Dermis blood vessel endothelial cell (primary cell): ENCODE measurements at places on chromosomes 1 and 21. TPM values are rescaled to one million over a fixed set of nuclear protein-coding genes. Genes with fewer than 3 reads are reported as not detected.
A peak's percentile ranks its signal among the peaks of the same experiment; 100 is the strongest.

The OR2L13 gene
- not detected in 2 replicates for total RNA-seq

DNA sequence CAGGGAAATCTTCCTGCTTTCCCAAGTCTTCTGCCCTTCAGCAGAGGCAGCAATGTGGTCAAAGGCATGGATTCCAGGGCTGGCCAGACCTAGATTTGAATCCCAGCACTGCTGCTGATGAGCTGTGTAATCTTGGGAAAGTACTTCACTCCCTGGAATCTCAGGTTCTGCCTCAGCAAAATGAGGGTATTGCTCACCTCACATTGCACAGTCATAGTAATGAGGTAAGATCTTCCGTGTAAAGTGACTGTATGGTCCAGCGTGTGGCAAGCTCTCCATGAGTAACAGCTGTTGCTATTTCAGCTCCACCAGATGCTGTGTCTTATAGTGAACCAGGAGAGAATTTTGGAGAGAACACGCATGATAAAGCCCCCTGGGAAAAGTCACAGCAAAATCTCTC is 56.1 kb upstream of the F3 start:
- DNase-seq, result no peak

DNA sequence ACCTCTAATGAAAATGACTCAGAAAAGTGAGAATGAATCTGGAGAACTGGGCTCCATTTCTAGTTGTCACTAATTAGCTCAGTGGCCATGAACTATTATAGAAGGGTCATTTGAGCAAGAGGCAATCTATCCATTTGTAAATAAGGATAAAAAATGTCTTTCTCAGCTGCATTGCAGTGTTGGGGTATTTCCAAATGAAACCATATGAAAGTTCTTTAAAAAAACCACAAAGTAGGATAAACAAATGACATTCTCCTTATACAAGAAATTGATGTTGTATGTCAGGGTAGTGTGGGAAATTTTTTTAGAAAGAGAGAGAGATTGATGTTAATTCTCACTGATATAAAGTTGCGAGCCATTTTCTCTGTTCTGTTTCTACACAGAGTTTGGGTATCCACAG is 26.0 kb downstream of the FMO3 start:
- DNase-seq, result no peak

- DNase-seq, result no peak
These were observed 7.9 kb downstream of the WASF2 start for GRCh38 chr1:27481994-27482620.

- DNase-seq, result no peak
These were observed 261.1 kb downstream of the SIPA1L2 start for GRCh38 chr1:232368821-232369321.

- no peak for DNase-seq
These were observed 14.0 kb upstream of the PAQR7 start for GRCh38 chr1:25889470-25889869.

- no peak for DNase-seq
These were observed 4.7 kb downstream of the EPHA8 start for GRCh38 chr1:22567994-22568393.

DNA sequence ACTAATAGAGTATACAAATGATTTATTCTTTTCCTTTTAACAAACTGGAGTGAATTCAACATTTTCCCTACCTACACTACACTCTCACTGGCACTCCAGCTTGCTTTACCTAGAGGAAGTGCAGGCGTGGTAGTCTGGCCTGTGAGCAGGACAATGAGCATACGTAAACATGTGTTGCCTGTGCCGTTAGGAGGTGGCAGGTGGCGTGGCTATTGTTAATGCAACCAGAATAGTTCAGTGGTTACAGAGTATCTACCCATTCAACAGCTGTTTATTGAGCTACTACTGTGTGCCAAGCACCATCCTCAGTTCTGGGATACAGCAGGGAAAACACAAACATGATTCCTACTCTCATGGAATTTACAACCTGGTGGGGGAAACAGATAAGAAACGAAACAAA is 299.7 kb upstream of the KAZN start:
- no peak for DNase-seq

GRCh38 chr1:21217812-21218596 is 41.3 kb upstream of the EIF4G3 start:
- peak; percentile 60 for DNase-seq

DNA sequence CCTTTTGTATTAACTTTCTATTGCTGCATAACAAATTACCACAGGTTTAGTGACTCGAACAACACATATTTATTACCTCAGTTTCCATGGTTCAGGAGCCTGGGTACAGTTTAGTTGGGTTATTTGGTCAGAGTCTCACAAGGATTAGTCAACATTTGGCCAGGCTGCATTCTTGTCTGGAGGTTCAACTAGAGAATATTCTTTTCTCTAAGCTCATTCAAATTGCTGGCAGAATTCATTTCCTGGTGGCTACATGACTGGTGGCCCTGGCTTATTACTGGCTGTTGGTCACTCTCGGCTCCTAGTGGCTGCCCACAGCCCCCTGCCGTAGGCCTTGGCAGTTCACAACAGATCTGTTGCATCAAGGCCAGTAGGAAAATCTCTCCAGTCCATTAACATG is 81.1 kb upstream of the ADAR start:
- no peak for DNase-seq

DNA sequence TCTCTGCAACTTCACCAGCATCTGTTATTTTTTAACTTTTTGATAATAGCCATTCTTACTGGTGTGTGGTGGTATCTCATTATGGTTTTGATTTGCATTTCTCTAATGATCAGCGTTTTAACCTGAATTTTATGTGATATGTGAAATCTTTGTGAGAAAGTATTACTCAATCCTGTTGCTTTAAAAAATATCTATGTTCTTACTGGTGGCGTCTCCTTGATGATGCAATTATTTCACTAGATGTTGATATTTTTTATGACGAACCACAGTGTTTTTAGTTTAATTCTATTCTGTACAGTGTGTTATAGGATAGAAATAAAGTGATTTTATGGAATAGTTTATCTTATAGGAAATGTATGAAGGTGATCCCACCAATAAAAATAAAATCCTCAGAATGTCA is 54.7 kb upstream of the GPR88 start:
- no peak for DNase-seq
